Renal cortical epithelial cell (primary cell): ENCODE measurements at places on chromosomes 1 and 21. TPM values are rescaled to one million over a fixed set of nuclear protein-coding genes. Genes with fewer than 3 reads are reported as not detected.

Gene C1orf141
- total RNA-seq = not detected in 2 replicates

Gene DNAJC6
- 11.3 and 39.9 TPM in 2 replicates for total RNA-seq

Gene JAM2
- 0.05 and 0.17 TPM in 2 replicates for total RNA-seq

Gene SGIP1
- total RNA-seq = 6.1 and 9.2 TPM in 2 replicates

- no peak for DNase-seq
These were observed 9.4 kb upstream of the BACH1 start for GRCh38 chr21:29289317-29289716.

DNA sequence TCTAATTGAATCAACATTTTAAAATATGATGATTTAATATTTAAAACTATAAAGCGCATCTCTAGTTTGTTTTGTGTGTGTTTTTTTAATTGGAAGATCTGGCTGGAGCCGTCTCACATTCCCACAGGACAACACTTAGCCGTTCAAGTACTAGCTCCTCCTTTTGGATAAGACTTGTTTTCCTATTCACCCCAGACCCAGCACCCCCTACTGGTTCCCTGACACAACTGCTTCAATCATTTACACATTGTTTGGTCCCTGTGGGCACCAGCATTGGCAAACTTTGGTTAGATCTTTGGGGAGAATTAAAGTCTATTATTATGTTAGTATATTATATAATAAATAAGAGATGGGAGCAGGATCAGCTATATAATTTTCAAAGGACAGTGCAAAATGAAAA, 34.5 kb downstream of the TYW3 start:
- peak; percentile 23 for DNase-seq

GRCh38 chr1:44262816-44263567, 49.7 kb downstream of the DMAP1 start:
- DNase-seq = no peak

GRCh38 chr1:111706921-111707320, 32.3 kb downstream of the INKA2 start:
- DNase-seq = no peak

- DNase-seq = no peak
These were observed 616.6 kb upstream of the USP24 start for GRCh38 chr1:55831759-55832158.
